ENCODE measurements at places on chromosomes 16 and 17.

GRCh38 chr17:44878627-44879221 is 20.5 kb downstream of the EFTUD2 start:
- no peaks in the 10 kb centered on the region for H3K36me3 ChIP-seq
- no peaks in the 10 kb centered on the region for H3K4me1 ChIP-seq
- no peak for DNase-seq
- no peak overlapping the region for H3K27ac ChIP-seq
- H3K4me3 ChIP-seq = no peak overlapping the region

DNA sequence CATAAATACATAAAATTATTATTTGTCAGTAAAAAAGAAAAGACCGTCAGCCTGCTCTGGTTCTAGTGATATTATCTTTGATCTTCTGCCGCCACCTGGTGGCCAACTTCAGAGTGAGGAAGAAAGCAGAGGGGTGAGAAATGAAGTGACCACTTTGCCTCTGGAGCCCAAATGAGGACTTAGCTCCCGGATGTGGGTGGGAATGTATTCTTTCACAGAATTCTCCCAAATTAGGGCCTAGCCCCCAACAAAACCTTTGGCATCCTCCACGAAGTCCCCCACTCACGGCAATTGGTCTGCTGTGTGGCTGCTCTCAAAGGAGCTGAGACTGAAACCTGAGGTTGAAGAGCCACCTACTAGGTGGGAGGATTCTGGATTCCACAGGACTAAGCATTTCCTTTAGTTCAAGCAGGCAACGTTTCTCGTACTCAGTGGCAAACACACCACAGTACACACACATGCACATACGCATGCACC is 4.9 kb upstream of the ZNF267 start:
- DNase-seq = peak; percentile 95
- H3K4me1 ChIP-seq = peaks cover 13% of the 10 kb centered on the region
- H3K36me3 ChIP-seq = no peaks in the 10 kb centered on the region
- H3K27me3 ChIP-seq = no peaks in the 10 kb centered on the region
- no peak overlapping the region for H3K4me3 ChIP-seq

DNA sequence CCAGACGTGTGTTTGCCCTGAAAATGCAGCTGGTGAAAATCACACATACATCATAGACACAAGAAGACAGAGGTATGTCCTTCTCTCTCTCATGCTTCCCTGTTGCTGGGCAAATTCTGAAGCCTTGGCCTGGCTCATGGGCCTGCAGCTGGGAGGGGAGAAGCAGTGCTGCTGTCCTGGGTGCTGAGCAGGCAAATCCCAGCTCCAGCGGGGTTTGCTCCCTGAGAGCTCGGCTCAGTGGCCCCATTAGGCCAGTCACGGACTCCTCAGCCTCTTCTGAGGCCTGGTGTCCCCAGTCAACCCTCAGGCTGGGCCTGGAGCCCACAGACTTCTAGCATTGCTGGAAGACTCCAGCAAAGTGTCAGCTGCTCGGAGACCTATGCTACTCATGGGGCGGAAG is 11.7 kb downstream of the RHBDL3 start:
- H3K27ac ChIP-seq = no peak overlapping the region
- H3K27me3 ChIP-seq = no peaks in the 10 kb centered on the region
- no peak overlapping the region for H3K4me3 ChIP-seq
- H3K36me3 ChIP-seq = no peaks in the 10 kb centered on the region

GRCh38 chr16:66304151-66304550 is 62.3 kb upstream of the CDH5 start:
- no peaks in the 10 kb centered on the region for H3K27me3 ChIP-seq
- no peak overlapping the region for H3K4me3 ChIP-seq
- H3K36me3 ChIP-seq = no peaks in the 10 kb centered on the region
- DNase-seq = no peak
- H3K27ac ChIP-seq = no peak overlapping the region
- no peaks in the 10 kb centered on the region for H3K4me1 ChIP-seq

- H3K4me1 ChIP-seq = peaks cover 18% of the 10 kb centered on the region
- no peak for DNase-seq
- peaks cover 19% of the 10 kb centered on the region for H3K36me3 ChIP-seq
- peak overlapping the region; percentile 99 for H3K27ac ChIP-seq
- no peaks in the 10 kb centered on the region for H3K27me3 ChIP-seq
Observed at GRCh38 chr17:30117675-30118081, 1.1 kb downstream of the NSRP1 start.

DNA sequence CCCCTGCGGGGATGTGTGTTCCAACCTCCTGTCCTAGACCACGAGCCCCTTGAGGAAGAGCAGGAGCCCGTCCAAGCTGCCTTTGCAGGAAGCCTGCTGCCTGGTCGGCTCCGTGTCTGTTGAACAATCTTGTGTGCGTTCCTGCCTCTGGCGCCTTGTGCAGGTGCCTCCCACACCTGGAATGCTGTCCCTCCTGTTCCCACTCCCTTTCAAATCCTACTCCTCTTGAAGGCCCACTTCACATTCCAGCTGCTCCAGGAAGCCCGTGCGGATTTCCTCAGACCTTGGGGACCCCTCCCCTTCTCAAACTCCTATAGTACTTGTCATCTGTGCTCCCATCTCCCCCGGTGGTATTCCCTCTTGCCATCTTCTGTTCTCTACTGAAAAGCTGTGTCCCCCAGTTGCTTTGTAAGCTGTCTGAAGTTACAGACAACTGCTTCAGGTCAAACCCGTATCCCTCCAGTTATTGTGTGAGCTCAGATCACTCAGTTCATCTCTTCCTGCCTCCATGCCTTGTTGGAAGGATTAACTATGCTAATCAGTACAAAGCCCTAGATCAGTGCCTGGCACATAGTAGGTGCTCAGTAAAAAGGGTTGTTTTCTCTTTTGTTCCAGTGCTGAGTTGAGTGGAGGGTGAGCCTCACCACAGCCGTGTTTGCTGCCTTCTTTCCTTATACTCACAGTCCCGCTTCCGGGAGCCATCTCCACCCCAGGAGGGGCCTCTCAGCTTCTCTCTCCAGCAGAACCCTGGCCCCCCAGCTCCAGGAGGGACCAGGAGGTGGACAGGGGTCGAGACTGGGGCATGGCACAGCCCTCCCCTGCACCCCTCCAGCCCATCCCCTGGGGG is 241.8 kb upstream of the CIBAR2 start:
- H3K4me1 ChIP-seq = peaks cover 41% of the 10 kb centered on the region
- DNase-seq = no peak
- H3K36me3 ChIP-seq = no peaks in the 10 kb centered on the region
- H3K27me3 ChIP-seq = no peaks in the 10 kb centered on the region
- H3K4me3 ChIP-seq = no peak overlapping the region
- no peak overlapping the region for H3K27ac ChIP-seq

GRCh38 chr17:42798011-42798382 is 507 bp downstream of the COA3 start:
- no peak for DNase-seq
- H3K4me3 ChIP-seq = peak overlapping the region; percentile 93
- H3K27me3 ChIP-seq = no peaks in the 10 kb centered on the region
- peak overlapping the region; percentile 68 for H3K27ac ChIP-seq
- H3K4me1 ChIP-seq = no peaks in the 10 kb centered on the region

DNA sequence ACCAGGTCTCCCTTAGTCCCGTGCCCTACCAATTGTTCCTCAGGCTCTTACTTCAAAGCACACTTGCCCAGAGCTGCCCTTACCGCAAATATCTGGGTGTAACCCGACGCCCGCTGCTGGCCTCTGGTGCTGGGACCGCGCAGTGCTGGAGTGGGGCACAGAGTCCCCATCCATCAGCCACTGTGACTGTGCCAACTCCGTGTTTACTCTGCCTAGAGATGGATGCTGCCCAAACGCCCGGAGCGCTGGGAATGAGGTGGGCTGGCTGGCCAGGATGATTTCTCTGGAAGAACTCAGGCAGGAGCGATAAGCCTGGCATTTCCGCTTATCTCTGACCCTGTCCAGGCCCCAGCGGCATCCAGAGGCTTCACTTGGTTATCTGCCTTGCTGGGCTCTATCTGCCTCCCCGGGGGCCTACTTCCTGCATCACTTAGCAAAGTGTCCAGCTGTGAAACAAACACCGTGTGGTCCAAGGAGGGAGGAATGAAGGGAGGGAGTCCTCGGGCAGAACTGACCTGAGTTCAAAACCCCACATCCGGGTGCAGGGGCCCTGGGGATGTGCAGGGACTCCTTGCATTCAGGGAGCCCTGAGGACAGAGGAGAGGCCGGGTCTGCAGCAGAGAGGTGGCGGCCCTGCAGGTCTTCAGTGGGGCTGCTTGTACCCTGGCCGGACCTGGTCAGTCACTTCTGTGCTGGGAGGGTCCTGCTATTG is 9.4 kb upstream of the MYLK3 start:
- no peak overlapping the region for H3K4me3 ChIP-seq
- H3K27ac ChIP-seq = no peak overlapping the region
- no peaks in the 10 kb centered on the region for H3K27me3 ChIP-seq
- DNase-seq = no peak
- H3K36me3 ChIP-seq = no peaks in the 10 kb centered on the region

- H3K27me3 ChIP-seq = no peaks in the 10 kb centered on the region
- H3K27ac ChIP-seq = peak overlapping the region; percentile 77
- H3K4me3 ChIP-seq = no peak overlapping the region
- peaks cover 4% of the 10 kb centered on the region for H3K4me1 ChIP-seq
- DNase-seq = no peak
- no peaks in the 10 kb centered on the region for H3K36me3 ChIP-seq
Observed at GRCh38 chr16:10870808-10871156, 6.2 kb upstream of the CIITA start.

DNA sequence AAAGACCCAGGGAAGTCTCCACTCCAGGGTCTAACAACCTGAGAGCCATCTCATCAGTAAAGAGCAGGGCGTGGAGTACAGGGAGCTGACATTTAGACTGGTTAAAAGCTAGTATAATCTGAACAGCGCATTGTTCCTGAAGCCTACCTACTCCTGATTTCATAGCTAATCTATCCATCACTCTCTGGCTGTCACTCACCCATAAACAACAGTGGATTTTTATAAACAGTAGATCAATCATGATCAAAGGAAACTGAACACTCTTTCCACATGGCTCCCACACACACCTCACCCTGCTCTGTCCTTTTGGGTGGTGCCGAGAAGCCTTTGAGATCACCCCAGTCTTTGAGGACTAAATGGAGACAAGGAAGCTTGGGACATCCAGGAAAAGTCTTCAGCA is 13.0 kb upstream of the COG1 start:
- no peaks in the 10 kb centered on the region for H3K4me1 ChIP-seq
- no peaks in the 10 kb centered on the region for H3K27me3 ChIP-seq
- DNase-seq = no peak
- no peaks in the 10 kb centered on the region for H3K36me3 ChIP-seq
- no peak overlapping the region for H3K27ac ChIP-seq

GRCh38 chr17:77802811-77803220 is 155.7 kb upstream of the TNRC6C start:
- H3K4me3 ChIP-seq = no peak overlapping the region
- peak; percentile 39 for DNase-seq
- H3K36me3 ChIP-seq = no peaks in the 10 kb centered on the region
- H3K27me3 ChIP-seq = no peaks in the 10 kb centered on the region
- H3K27ac ChIP-seq = no peak overlapping the region

- H3K4me1 ChIP-seq = no peaks in the 10 kb centered on the region
- no peak overlapping the region for H3K4me3 ChIP-seq
- no peaks in the 10 kb centered on the region for H3K27me3 ChIP-seq
- DNase-seq = no peak
- H3K27ac ChIP-seq = no peak overlapping the region
Observed at GRCh38 chr17:40460968-40461731, 17.9 kb downstream of the IGFBP4 start.

DNA sequence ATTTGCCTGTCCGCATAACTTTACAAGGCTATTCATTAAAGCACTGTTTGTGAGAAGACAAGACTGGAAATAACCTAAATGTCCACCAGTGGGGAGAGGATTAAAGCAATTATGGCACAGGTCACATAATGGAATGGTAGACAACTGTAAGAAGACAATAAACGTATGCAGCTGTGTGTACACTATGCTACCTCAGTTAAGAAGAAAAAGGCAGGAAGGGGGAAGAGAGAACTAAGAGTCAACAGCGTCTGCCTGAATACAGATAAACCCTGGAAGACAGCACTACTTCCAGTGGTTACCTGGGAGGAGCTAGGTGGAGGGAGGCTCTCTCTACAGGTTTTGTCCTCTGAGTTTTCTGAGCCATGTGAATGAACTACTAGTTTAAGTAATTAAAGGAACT is 15.3 kb downstream of the CREBBP start:
- no peaks in the 10 kb centered on the region for H3K36me3 ChIP-seq
- no peaks in the 10 kb centered on the region for H3K4me1 ChIP-seq
- no peak overlapping the region for H3K4me3 ChIP-seq
- DNase-seq = no peak
- H3K27me3 ChIP-seq = no peaks in the 10 kb centered on the region

GRCh38 chr17:67212231-67212630 is 32.8 kb downstream of the HELZ start:
- H3K4me3 ChIP-seq = no peak overlapping the region
- H3K27me3 ChIP-seq = no peaks in the 10 kb centered on the region
- H3K36me3 ChIP-seq = no peaks in the 10 kb centered on the region
- no peak overlapping the region for H3K27ac ChIP-seq
- no peaks in the 10 kb centered on the region for H3K4me1 ChIP-seq
- DNase-seq = no peak

- H3K4me1 ChIP-seq = peaks cover 17% of the 10 kb centered on the region
- H3K36me3 ChIP-seq = no peaks in the 10 kb centered on the region
- DNase-seq = no peak
Observed at GRCh38 chr16:56192986-56193945, 2.0 kb downstream of the GNAO1 start.

GRCh38 chr16:49620158-49620868 is 235.6 kb downstream of the ZNF423 start:
- no peak overlapping the region for H3K4me3 ChIP-seq
- DNase-seq = peak; percentile 60
- H3K36me3 ChIP-seq = no peaks in the 10 kb centered on the region
- peak overlapping the region; percentile 62 for H3K27ac ChIP-seq

GRCh38 chr16:87172632-87173031 is 144.6 kb downstream of the C16orf95 start:
- no peaks in the 10 kb centered on the region for H3K27me3 ChIP-seq
- H3K27ac ChIP-seq = no peak overlapping the region
- DNase-seq = no peak
- no peaks in the 10 kb centered on the region for H3K4me1 ChIP-seq

DNA sequence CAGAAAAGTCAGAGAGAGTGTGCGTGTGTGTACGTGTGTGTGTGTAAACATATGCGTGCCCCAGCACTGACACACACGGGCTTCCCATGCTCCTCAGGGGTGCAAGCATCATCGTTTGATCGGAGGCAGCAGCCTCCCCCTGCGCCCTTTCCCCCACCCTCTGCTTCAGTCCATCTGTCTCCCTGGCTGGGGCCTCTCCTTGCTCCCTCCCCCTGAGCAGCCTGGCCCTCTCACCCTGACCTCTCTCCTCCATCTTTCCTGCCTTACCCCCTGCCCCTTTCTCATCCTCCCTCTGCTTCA is 4.4 kb downstream of the STX1B start:
- DNase-seq = no peak
- H3K4me1 ChIP-seq = peaks cover 4% of the 10 kb centered on the region
- H3K27ac ChIP-seq = no peak overlapping the region
- H3K27me3 ChIP-seq = peaks cover 13% of the 10 kb centered on the region
- no peak overlapping the region for H3K4me3 ChIP-seq

DNA sequence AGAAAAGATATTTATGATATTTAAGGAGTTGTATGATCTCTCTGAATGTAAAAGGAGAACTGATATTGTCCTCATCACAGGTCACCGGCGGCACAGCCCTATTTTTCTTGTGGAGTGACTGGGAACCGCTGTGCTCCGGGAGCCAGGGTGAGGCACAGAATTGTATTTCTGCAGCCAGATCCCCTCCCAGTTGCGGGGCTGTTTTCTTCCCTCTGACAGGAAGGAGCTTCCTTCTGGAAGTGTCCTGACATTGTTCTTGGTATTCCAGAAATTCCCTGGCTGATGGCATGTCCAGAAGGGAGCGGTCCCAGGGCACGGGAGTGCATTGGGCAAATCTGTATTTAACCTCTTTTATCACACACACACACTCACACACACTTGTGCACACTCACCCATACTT is 268.6 kb upstream of the FOXF1 start:
- no peaks in the 10 kb centered on the region for H3K27me3 ChIP-seq
- H3K27ac ChIP-seq = peak overlapping the region; percentile 34
- H3K4me1 ChIP-seq = no peaks in the 10 kb centered on the region
- no peak overlapping the region for H3K4me3 ChIP-seq

All from Peyer's patch (tissue), 4 donors.